ENCODE measurements at places on chromosomes 2 and 18. TPM values are rescaled to one million over a fixed set of nuclear protein-coding genes. Genes with fewer than 3 reads are reported as not detected.

Gene NAPG
- 11.3 TPM for total RNA-seq

Gene SLC25A12
- total RNA-seq = 13.4 TPM

Gene RGPD4
- total RNA-seq = not detected

Gene PPP1R1C
- total RNA-seq = 1.8 TPM

Gene IL1RL1
- total RNA-seq = 1.2 TPM

Gene CNGA3
- total RNA-seq = 0.02 TPM

Gene TXNDC2
- total RNA-seq = 0.06 TPM

Gene LINC00305
- total RNA-seq = not detected

Gene REG1B
- total RNA-seq = not detected

Gene MBD2
- 53.2 TPM for total RNA-seq

Gene SPP2
- not detected for total RNA-seq

Gene UCN
- total RNA-seq = 1.2 TPM

Gene PAIP2B
- 0.23 TPM for total RNA-seq

Gene LIMS3
- total RNA-seq = not detected

Gene CNDP1
- not detected for total RNA-seq

Gene HOXD1
- 0.26 TPM for total RNA-seq

Gene UGT1A3
- total RNA-seq = 0.09 TPM

Gene RESP18
- not detected for total RNA-seq

Gene MOGAT1
- not detected for total RNA-seq

Gene SCTR
- total RNA-seq = not detected

Gene FAM228B
- 1.8 TPM for total RNA-seq

Gene UBE2F
- total RNA-seq = 50.2 TPM

Gene CXCR4
- 1.0 TPM for total RNA-seq

Gene SMYD1
- not detected for total RNA-seq

Gene PRKCE
- 9.9 TPM for total RNA-seq

Gene RSAD2
- total RNA-seq = 0.13 TPM

Gene DSG1
- total RNA-seq = not detected

Gene CNRIP1
- 1.6 TPM for total RNA-seq

Gene ALPI
- total RNA-seq = not detected

Gene GBX2
- 2.3 TPM for total RNA-seq

Gene ST3GAL5
- 23.9 TPM for total RNA-seq

Gene STPG4
- not detected for total RNA-seq

Gene SLC4A5
- 0.29 TPM for total RNA-seq

Gene CD226
- total RNA-seq = 0.11 TPM

Gene AQP12B
- not detected for total RNA-seq

Gene GATA6
- total RNA-seq = 1.8 TPM

Gene FN1
- total RNA-seq = 179 TPM

Gene TMEFF2
- 0.34 TPM for total RNA-seq

Gene SRD5A2
- total RNA-seq = 0.02 TPM

Gene ANKAR
- 1.9 TPM for total RNA-seq

Gene KANSL1L
- 0.66 TPM for total RNA-seq

Gene TUBB8B
- not detected for total RNA-seq

Gene ANKRD36
- total RNA-seq = 6.0 TPM

Gene SOCS6
- total RNA-seq = 28.4 TPM

Gene ARHGAP25
- 0.22 TPM for total RNA-seq

Gene UPP2
- total RNA-seq = not detected

Gene LOXHD1
- not detected for total RNA-seq

Gene DHRS9
- 3.3 TPM for total RNA-seq

Gene PLEKHA3
- 17.1 TPM for total RNA-seq

Gene EVA1A
- total RNA-seq = 8.3 TPM

Gene ITSN2
- total RNA-seq = 21.2 TPM

Gene ZNF407
- 2.6 TPM for total RNA-seq

Gene ABCB11
- total RNA-seq = 0.01 TPM

Data from A549 treated with AZD2906 at 1 μM for 4 hours (cell line).